ENCODE measurements at places on chromosomes 5 and 9. TPM values are rescaled to one million over a fixed set of nuclear protein-coding genes. Genes with fewer than 3 reads are reported as not detected.

The CACNA1B gene
- 35.6 TPM for total RNA-seq

The UBE2B gene
- 83.4 TPM for total RNA-seq

The HTR1A gene
- 18.2 TPM for total RNA-seq

The SLC25A2 gene
- not detected for total RNA-seq

The FUT7 gene
- total RNA-seq: not detected

The MYO10 gene
- total RNA-seq: 31.2 TPM

The PDCD1LG2 gene
- 0.62 TPM for total RNA-seq

All from occipital lobe (tissue), 3 donors.